ENCODE measurements at places on chromosomes 11 and 22. TPM values are rescaled to one million over a fixed set of nuclear protein-coding genes. Genes with fewer than 3 reads are reported as not detected.

GNB1L gene
- total RNA-seq: 7.7 TPM

SERPIND1 gene
- total RNA-seq: not detected

- H3K27me3 ChIP-seq: no peaks in the 10 kb centered on the region
- peaks cover 37% of the 10 kb centered on the region for H3K36me3 ChIP-seq
- no peak overlapping the region for H3K27ac ChIP-seq
Measured at GRCh38 chr11:93756748-93757147, 15.3 kb downstream of the C11orf54 start.

DNA sequence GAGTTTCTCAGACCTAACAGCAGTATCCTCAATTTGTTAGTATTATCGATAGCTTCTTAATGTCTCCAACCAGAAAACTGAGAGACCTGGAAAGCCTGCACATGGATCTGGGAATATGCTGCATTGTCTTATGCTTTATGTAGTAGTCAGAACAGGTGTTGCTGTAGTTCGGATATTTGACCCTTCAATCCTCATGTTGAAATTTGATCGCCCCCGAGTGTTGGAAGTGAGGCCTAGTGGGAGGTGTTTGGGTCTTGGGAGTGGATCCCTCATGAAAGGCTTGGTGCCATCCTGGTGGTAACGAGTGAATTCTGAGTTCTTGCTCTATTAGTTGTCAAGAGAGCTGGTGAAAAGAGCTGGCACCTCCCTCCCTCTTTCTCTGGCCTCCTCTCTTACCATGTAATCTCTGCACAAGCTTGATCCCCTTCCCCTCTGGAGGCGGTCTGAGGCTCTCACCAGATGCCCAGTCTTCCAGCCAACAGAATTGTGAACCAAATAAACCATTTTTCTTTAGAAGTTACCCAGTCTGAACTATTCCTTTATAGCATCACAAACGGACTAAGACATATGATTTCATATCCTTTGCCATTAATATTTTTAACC lies 227.1 kb downstream of the DDX10 start:
- H3K36me3 ChIP-seq: no peaks in the 10 kb centered on the region
- no peaks in the 10 kb centered on the region for H3K4me1 ChIP-seq
- no peak overlapping the region for H3K4me3 ChIP-seq
- no peaks in the 10 kb centered on the region for H3K27me3 ChIP-seq

DNA sequence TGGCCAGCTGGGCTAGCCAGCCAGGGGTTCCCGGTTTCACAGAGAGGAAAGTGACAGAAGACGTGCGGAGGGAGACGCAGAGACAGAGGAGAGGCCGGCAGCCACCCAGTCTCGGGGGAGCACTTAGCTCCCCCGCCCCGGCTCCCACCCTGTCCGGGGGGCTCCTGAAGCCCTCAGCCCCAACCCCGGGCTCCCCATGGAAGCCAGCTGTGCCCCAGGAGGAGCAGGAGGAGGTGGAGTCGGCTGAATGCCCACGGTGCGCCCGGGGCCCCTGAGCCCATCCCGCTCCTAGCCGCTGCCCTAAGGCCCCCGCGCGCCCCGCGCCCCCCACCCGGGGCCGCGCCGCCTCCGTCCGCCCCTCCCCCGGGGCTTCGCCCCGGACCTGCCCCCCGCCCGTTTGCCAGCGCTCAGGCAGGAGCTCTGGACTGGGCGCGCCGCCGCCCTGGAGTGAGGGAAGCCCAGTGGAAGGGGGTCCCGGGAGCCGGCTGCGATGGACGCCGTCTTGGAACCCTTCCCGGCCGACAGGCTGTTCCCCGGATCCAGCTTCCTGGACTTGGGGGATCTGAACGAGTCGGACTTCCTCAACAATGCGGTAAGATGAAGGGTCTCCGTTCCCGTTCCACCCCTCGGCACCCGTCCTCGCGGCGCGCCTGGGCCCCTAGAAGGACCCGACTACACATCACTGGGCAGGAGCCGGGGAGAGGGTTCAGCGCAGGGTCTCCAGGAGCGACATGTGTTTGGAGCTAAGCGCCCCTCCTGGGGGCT lies at the start of gene CREB3L1:
TSS of gene CREB3L1 (plus strand) at position 41 of the 765 bp plus-strand sequence. CDS start at position 491, 450 bp downstream.
- no peak within 1 kb of the TSS for H3K27ac ChIP-seq
- no peaks in the 10 kb centered on the region for H3K36me3 ChIP-seq
- H3K4me3 ChIP-seq: peak within 1 kb of the TSS; percentile 70
- peaks cover 56% of the 10 kb centered on the region for H3K4me1 ChIP-seq
- H3K27me3 ChIP-seq: no peaks in the 10 kb centered on the region
- no peak for DNase-seq

DNA sequence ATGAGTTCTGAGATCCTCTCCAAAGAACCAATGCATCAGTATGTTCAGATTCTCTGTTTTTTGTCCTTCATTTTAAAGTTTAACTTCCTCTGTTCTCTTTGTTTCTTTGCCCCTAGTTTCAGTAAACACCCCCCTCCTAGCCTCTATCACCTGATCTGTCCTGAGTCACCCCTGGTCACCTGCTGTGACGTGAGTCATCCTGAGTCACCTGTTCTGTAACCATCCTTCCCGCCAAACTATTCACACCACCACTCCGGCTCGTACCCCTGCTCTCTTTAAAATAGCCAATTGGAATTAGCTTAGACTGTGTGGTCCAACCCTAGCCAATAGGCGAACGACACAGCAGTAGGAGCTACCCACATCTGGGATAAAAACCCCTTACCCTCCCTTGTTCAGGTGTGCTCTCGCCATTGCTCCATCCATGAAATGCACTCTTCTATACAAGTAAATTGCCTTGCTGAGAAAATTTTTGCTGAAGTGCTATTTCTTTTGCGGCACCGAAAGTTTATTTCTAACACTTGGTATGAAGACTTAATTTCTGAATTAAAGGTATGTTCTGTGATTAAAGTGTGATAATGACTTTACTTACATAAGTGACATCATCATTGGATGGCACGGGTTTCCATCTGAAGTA lies 318.4 kb downstream of the AASDHPPT start:
- H3K27me3 ChIP-seq: no peaks in the 10 kb centered on the region
- no peak overlapping the region for H3K4me3 ChIP-seq
- no peaks in the 10 kb centered on the region for H3K4me1 ChIP-seq
- DNase-seq: no peak
- no peak overlapping the region for H3K27ac ChIP-seq
- no peaks in the 10 kb centered on the region for H3K36me3 ChIP-seq

DNA sequence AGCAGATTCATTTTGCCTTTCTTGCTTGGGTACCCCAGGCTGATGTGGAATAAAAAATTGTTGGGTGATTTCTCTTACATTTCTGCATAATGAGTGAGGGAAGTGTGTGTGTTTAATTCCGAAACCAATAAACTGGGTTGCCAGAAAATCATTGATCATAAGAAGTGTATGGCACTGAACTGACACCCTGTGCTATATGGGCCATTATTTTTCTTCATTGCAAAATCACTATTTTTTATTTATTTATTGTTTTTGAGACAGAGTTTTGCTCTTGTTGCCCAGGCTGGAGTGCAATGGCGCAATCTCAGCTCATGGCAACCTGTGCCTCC lies 14.6 kb upstream of the HIKESHI start:
- peaks cover 10% of the 10 kb centered on the region for H3K36me3 ChIP-seq
- no peak overlapping the region for H3K27ac ChIP-seq
- H3K27me3 ChIP-seq: no peaks in the 10 kb centered on the region
- no peak for DNase-seq
- H3K4me1 ChIP-seq: no peaks in the 10 kb centered on the region

GRCh38 chr11:22635689-22636088 lies 10.1 kb upstream of the FANCF start:
- no peaks in the 10 kb centered on the region for H3K27me3 ChIP-seq
- no peak overlapping the region for H3K27ac ChIP-seq
- H3K4me3 ChIP-seq: no peak overlapping the region
- no peaks in the 10 kb centered on the region for H3K36me3 ChIP-seq

DNA sequence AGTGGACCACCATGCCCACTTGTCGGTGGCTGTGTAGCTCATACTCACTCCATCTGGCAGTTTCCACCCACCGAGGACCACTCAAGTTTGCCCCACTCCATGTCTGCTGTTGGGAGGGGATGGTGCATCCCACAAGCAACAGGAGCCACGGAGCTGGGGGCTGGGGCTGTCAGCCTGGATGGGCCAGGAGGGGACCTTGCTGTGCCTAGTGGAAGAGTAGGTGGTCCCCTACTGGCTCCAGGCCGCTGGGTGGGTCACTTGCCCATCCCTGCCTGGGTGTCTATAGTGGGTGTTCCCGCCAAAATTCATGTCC lies 57.0 kb downstream of the SMIM38 start:
- no peak for DNase-seq
- no peak overlapping the region for H3K4me3 ChIP-seq
- no peaks in the 10 kb centered on the region for H3K36me3 ChIP-seq

GRCh38 chr11:12064136-12064953 lies 46.0 kb upstream of the MICAL2 start:
- no peak for DNase-seq
- H3K4me1 ChIP-seq: peaks cover 11% of the 10 kb centered on the region
- no peaks in the 10 kb centered on the region for H3K36me3 ChIP-seq
- H3K4me3 ChIP-seq: no peak overlapping the region
